ENCODE measurements at places on chromosomes 5 and 9.

DNA sequence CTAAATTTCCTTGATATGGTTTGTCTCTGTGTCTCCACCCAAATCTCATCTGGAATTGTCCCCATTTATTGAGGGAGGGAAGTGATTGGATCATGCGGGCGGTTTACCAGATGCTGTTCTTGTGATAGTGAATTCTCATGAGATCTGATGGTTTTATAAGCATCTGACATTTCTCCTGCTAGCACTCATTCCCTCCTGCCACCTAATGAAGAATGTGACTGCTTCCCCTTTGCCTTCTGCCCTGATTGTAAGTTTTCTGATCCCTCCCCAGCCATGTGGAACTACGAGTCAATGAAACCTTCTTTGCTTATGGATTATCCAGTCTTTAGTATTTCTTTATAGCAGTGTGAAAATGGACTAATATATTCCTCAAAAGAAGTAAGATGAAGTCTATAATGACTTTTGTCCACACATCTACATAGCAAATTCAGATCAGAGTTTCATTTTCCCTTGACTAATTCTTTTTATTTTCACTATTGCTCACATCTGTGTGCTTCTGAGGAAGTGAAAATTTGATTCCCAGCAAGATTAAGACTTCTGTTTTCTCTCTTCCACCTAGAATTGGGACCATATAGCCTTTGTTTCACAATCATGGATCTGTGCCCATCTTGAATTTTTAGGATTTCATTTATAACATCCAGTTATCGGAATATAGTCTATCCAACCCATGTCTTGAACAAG is 393.5 kb downstream of the DMAC1 start:
- DNase-seq: no peak

- DNase-seq: no peak
Measured at GRCh38 chr9:109733690-109734089, 46.3 kb upstream of the PALM2AKAP2 start.

- no peak for DNase-seq
Measured at GRCh38 chr5:15794052-15794985, 294.3 kb downstream of the FBXL7 start.

GRCh38 chr5:56319526-56320181 is 86.5 kb upstream of the ANKRD55 start:
- DNase-seq: no peak

DNA sequence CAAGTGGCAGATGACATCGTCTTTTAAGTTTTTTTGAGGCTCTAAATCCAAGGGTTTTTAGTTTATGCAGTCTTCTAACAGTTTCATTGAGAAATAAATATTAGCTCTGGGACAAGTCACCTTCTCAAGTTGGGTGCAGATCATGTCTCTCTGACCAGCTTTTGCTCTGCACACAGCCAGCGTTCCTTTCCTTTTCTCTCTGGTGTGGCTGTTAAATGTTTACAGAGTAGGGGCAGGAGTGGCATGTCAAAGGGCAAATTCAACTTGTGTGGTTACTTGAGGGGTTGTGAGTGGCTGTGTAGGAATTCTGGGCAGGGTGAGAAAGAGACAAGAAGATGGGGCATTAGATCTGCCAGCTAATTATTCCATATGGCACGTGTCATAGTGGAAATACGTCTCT is 187.5 kb upstream of the HMHB1 start:
- no peak for DNase-seq

DNA sequence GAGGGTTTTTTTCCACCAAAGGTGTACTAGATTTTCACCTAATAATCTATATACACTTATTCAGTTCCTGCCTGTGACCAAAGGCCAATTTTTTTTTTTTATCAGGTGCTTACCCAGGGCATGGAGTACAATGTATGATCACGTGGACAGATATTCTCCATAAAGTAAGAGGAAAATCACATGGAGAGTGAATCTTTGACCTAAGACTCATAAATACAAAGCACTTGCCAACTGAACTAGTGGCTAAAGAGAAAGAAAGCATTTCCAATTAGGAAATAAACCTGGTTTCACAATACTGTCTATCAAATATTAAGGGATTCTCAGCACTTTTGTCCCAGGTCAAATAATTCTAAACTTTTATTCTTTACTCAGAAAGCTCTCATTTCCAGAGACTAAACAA is 33.0 kb upstream of the CEP120 start:
- no peak for DNase-seq

- DNase-seq: no peak
Measured at GRCh38 chr9:436482-436881, 221.8 kb downstream of the DOCK8 start.

DNA sequence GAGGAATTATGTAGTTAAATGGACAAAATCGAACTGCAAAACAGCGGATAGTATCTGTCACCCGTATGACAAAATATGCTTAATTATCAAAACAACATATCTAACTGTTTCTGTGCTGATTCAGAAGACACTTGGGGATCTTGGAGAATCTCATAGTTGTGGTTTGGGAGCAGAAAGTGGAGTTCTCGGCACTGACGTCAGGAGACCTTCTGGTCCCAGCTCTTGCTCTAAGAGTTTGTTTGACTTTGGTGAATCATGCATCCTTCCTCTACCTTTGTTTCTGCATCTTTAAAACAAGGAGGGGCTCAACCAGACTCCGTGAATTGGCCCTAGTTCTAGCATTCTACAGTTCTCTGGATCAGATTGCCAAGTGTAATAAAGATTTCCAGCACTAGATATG is 37.0 kb upstream of the TAF1L start:
- no peak for DNase-seq

DNA sequence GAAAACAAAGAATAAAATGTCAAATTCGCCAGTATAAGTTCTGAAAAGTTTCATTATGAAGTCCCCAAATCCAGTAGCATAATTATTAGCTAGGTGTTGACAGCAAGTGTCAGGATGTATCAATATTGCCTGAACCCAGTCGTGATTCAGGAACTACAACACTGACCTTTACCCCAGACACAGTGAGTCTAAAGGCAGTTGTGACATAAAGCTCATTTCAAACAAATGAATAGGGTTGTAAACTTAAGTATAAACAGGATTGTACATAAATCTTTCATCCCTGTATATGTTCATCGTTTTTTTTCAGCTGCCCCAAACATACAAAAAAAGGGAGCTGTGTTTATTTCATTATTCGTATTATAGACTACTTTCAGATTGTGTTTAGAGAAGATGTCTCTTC is 385.7 kb downstream of the PLK2 start:
- no peak for DNase-seq

DNA sequence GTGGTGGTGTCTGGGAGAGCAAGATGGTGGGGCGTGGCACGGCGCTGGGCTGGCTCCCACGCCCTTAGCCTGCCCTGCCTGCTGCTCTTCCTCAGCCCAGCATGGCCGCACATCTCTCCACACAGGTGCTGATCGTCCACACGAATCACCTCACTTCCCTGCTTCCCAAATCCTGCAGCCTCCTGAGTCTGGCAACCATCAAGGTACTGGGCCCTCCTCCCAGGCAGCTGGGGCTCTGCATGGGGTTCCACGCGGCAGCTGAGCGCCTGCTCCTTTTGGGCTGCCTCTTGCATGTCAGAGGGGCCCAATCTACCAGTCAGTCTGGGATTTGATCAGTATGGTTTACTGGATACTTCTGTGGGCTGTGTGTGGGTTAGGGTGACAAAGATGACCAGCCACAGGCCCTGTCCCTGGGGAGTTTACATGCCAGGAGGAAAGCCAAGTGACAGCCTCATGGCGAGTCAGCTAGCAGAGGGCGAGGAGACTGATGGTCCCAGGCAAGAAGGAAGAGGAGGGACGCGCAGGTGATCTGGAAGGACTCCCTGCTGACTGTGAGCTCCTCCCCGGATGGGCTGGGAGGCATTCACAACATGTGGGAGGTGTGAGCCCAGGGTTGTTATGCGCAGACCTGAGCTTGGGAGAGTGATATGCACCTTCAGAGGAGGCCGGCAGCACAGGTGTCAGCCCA is 6.0 kb downstream of the LRSAM1 start:
- no peak for DNase-seq

DNA sequence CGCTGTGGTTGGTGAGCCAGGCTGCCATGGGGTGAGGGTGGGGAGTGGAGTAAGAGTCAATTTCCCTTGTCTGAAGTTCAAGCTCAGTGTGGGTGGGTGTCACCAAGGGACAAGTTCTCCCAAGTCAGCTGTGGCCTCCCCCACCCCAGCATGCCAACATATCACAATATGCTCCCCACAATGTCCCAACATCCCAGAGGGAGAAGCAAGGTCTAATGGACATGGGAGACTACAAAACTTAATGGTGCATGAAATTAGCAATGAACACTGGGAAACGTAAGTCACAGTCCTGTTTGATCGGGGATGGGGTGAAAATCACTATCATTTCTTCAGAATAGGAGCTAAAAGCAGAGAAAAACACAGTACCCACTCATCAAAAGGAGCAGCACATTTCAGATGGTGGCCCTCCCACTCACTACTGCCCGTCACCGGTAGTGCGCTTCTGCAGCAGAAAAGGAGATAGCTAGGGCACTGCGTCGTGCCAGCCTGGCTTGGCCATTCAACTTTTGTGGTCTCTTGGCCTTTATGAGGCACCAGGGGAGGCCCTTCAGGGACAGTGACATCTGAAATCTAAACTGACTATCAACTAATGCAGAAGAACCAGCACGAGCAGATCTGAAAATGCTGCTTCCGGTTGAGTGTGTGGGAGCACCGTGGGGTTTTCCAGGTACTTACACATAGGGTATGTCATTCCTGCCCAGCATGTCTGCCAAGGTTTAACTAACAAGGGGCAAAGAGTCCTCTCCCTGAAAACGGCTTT is 20.5 kb upstream of the NDFIP1 start:
- DNase-seq: no peak

GRCh38 chr5:161399996-161400562 is 146.4 kb downstream of the GABRB2 start:
- DNase-seq: no peak

DNA sequence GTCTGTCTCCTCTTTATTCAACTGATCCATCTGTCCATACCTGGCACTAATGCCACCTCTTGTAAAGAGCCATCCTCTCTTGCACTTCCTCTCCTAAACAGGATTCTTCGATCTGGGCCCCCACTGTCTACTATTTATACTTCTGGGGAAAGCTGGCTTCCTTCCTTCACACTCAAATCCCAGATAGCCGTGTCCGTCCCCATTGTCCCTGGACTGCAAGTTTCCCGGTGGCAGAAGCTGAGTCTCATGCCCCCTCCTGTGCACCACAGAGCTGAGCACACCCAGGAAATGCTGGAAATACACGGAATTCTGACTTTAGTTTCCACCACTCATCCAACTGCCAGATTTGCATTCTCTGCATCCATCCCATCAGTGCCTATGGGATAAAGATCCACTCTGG is 84.0 kb downstream of the MARCHF11 start:
- DNase-seq: no peak

- no peak for DNase-seq
Measured at GRCh38 chr9:83765376-83765775, 52.2 kb downstream of the GKAP1 start.

DNA sequence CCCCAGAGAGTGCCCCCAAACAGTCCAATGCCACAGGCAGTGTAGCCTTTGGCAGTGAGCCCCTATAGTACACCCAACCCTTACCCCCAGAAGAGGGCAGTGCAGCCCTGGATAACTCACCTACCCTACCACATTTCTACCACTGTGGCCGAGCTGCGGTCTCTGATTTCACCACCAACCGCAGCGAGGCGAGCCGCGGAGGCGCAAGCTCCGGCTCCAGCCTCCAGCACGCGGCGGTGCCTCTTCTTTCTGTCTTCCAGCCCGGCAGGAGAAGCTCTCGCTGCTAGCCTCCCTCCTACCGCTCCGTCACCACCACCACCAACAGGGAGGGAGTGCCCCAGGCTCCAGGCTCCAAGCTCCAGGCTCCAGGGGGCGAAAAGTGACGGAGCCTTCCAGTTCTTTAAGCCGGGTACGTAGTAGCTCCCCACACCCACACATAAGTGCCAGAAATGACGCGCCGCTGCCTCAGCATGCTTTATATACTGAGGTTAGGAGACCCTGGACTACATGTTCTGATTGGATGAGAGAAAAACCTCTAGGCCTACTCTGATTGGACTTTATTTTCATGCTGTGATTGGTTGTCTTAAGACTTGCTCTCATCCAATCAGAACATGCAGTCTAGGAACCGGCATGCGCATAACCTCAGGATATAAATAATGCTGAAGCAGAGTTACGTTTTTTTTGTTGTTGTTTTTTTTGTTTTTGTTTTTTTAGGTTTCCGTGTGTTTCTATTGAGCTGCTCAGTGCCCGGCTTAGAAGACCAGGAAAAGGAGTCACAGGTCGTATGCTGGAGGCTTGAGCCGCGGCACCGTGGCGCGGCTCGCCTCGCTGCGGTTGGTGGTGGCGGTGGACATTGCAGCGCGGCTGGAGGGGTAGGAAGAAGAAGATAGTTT is at the start of gene PCAT7:
Gene PCAT7, plus strand, starts transcription at position 645 of the 893 bp plus-strand sequence.
- no peak for DNase-seq

GRCh38 chr5:102583276-102584124 is 84.7 kb upstream of the SLCO6A1 start:
- no peak for DNase-seq

- DNase-seq: no peak
Measured at GRCh38 chr5:129438322-129438721, 21.8 kb upstream of the ADAMTS19 start.

GRCh38 chr5:175463641-175464040 is 14.7 kb upstream of the SFXN1 start:
- no peak for DNase-seq

DNA sequence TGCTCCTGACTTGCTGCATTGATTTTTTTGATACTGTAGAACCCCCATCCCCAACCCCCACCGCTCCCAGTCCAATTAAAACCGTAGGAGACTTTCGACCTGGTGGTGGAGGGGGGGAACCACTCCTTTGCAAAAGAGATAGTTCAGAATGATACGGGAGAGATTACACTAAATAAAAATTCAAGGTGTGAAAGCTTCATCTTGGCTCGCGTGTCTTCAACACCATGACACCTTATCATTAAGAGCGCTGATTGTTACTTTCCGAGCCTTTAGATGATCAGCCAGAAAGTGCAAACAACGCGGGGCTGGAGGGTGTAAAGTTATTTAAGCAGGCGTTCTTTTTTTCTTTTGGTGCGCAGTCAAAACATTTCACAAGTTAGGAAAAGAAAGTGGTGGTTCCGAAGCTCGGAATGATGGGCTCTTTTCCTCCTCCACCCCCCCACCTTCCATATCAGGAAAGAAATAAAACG is 1.3 kb upstream of the ZNF462 start:
- DNase-seq: no peak

GRCh38 chr9:133813749-133814585 is 75.8 kb upstream of the SARDH start:
- DNase-seq: no peak

All from amygdala (tissue), 56 donors.